Activated naive CD4-positive, alpha-beta T cell treated with anti-CD3 and anti-CD28 coated beads, Interleukin-2, amount 50 U/mL, for 72 hours (primary cell): ENCODE measurements at places on chromosomes 4 and X.

- peak; percentile 0 for DNase-seq
Observed at GRCh38 chr4:8912089-8912455, 40.4 kb upstream of the HMX1 start.

DNA sequence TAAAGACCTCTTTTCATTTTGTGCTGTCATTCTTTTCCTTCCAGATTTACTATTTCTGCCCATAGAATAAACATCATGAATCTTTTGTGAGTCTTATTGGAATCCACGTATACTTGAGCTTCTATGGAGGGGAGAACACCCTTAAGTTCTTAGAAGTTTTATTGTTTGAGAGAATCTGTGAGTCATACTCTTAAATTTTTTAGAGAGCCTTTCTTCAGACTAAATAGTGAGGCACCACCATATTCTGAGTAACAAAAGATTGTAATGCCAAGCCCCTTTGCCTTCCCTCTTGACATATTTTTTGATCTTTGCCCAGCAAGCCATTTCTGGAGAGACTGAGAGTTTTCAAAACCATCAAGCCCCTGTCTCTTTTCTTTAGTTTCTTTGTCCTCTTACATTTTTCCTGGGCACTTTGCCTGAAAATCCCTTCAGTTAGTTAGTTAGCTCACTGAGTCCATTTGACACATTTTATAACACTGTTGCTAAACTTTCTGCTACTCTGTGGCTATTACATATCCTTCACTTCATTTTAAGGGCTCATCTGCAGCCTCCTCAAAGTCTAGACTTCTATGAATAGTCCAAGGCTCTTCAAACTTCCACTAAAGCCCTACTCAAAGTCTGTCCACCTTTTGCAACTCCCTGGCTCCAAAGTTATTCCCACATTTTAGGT is 65.3 kb upstream of the NDUFC1 start:
- no peak for DNase-seq

GRCh38 chr4:55031158-55031557 is 94.2 kb downstream of the KDR start:
- DNase-seq, result no peak

GRCh38 chrX:2485789-2486345 is 14.9 kb downstream of the DHRSX start:
- DNase-seq, result no peak

GRCh38 chr4:175470131-175470530 is 341.9 kb downstream of the GPM6A start:
- DNase-seq, result no peak

DNA sequence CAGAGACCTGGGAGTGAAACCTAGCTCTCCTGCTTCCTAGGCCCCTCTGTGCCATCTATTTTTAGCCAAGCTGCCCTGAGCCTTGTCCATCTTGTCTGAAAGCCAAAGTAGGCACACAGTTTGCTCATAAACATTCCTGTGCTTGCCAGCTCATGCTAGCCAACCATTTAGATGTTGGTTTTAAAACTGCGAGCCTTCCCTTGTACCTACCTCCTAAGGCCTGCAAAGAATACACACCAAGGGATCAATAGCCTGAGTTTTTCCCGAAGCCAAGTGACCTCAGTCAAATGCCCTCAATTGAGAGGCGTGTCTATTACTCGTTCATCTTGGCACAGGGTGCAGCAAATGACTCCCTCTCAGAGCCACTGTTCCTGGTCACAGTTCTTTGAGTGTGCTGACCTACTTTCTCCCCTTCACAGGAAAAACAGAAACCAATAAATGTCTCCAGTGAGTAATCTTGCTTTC is 48.5 kb downstream of the ZCCHC12 start:
- DNase-seq, result no peak

DNA sequence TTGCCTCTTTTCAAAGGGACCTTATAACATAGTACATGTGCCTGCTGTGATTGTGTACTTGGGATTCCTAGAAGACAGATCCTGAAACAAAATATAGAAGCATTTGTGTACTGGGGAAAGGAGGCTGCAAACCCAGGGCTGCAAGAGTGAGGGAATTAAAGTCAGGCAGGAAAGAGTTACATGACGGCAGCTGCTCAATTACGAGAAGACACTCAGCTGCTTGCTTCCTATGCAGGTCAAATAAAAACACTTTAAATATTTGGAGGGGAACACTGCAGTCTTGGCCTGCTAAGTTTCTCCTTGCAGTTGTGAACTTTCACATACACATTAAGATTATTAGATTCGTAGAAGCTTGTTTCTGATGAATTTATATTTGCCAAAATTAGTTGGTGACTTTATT is 191.9 kb upstream of the CXCL13 start:
- no peak for DNase-seq

DNA sequence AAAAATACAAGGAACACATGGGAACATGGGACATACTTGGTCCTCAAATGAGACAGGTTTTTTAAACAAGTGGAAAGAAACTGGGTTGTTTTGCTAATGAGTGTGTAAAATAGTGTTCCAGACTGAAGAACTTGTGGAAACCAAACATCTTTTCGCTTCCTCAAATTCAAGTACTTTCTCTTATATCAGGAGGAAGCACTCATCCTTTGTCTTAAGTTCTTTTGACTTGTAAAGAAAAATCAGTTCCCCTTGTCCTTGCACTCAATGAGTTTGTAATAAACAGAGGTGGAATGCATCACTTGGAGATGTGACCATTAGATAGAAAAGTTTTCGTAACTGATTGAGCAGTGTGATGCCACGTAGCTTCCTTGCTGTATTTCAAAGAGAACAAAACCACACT is 101.1 kb downstream of the PHOX2B start:
- DNase-seq, result no peak

GRCh38 chr4:1872870-1873269 is 1.7 kb downstream of the NSD2 start:
- DNase-seq, result no peak

DNA sequence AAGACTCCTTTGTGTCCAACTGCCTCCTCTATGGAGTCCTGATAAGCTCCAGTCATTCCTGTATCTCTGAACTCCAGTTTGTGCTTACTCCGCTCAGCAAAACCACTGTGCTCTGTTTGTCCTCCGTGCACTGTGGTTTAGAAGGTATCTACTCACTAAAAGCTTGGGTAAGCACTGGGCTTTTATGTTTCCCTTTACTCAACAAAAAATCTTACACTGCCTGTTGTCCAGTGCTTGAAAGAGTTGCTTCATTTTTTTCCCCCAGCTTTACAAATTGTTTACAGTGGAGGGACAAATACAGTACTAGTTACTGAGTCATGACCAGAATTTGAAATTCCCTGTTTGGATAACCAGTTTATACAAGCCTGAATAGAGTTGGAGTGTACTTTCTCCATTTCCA is 545.3 kb upstream of the FAT1 start:
- no peak for DNase-seq

DNA sequence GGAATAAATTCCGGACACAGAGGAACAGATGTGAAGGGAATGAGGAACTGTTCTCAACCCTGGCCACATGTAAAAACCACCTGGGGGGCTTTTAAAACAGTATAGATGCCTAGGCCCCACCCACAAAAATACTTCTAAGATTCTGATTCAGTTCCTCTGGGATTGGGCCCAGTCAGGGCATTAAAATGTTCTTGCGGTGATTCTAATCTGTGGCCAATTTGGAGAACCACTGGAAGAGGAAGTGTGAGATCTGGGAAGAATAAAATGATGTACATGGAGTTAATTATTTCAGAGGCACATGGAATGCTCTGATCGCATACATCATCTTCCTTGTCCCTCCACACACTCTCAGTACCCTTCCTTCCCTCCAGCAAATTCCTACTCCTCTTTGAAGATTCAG is 192.2 kb downstream of the APBB2 start:
- no peak for DNase-seq

- no peak for DNase-seq
Observed at GRCh38 chr4:134499074-134499473, 297.5 kb upstream of the PABPC4L start.

- DNase-seq, result no peak
Observed at GRCh38 chr4:23504083-23504482, 385.8 kb downstream of the PPARGC1A start.

DNA sequence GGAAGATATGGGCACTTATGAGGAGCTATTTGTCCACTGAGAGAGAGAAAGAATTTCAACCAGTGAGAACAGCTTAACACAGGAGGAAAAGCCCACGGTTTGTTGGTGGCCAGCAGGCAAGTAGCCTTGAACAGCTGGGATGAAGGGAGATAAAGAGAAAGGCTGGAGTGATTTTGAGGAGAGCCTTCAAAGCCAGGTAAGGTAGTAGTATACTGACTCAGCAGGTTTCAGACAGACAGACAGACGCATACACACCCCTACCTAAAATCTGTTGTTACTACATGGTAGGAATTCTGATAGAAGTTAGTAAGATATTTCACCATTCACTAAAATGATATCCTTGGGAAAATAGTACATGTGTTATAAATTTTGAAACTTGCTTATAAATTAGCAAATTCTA is 60.5 kb downstream of the SEC24D start:
- DNase-seq, result no peak

GRCh38 chrX:131830400-131831184 is 192.5 kb upstream of the STK26 start:
- DNase-seq, result peak; percentile 53

DNA sequence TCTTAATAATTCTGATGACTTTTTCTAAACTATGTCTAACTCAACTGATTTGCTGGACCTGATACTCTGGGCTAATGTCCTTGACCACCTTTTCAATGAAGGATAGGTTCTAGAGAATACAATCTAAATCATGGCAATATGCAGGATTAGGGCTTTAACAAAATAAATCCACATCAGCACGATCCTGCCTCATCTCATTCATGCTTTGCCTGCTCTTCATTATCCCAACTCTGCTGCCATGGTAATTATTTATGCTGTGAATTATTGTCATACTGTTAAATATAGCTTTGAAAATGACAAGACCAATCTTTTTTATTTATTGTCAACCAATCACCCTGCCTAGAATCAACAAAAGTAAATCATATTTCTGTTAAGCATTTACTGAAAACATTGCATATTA is 2176.7 kb upstream of the AGA start:
- no peak for DNase-seq

- no peak for DNase-seq
Observed at GRCh38 chrX:35800474-35800873, 2.3 kb downstream of the MAGEB16 start.

DNA sequence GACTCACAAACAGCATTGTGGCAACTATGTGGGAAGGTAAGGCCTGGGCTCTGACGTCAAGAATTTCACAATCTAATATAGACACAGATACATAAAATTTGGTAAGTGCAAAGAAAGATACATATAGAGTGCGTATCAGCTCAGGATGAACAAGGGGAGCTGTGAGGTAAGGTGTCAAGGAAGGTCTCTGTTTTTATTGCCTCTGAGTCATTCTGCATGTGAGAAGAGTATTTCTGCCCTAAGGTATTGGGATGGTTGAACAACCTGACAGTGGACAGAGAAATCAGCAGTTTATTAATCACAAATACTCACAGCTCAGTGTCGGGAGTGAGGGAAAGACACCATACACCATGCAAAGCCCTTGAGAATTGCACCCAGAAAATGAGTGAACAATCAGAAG is 89.8 kb downstream of the COMMD8 start:
- DNase-seq, result no peak
